Right renal pelvis (tissue), 4 donors: ENCODE measurements at places on chromosomes 2 and 18.

GRCh38 chr2:190986221-190986953, 27.6 kb downstream of the STAT1 start:
- DNase-seq = no peak

DNA sequence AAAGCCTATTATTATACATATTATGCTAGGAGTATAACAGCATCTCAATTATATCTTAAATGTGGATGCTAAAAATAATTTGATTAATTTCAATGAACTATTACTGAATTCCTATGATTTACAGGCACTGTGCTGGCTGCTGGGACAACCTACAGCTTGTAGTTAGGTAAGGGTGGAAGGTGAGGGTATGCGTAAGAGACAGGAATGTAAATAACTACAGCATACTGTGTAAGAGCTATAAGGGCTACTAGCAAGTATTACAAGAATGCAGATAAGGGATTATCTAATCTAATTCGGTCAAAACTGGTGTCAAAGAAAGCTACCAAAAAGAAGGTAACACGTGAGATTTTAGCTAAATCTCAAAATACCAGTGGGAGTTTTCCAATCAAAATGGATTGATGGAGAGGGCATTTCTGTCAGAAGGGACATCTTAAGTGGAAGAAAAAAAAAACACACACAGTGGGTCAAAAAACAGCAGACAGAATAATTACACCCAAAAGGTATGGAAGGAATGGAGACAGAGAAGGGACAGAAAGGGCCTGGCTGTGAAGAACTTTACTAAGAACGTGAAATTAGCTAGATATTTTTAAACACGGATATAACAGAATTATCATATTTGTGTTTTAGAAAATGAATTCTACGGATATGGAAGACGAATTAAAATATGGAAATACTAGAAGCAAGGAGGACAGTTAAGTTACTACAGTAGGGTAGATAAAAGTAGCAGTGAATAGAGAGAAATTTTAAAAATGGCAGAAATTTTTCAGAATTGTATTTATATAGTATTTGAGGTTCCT, 47.1 kb downstream of the STRN start:
- DNase-seq = no peak

GRCh38 chr2:208352644-208353567, 53.7 kb upstream of the PTH2R start:
- no peak for DNase-seq

GRCh38 chr2:203361922-203362321, 33.7 kb downstream of the ABI2 start:
- DNase-seq = no peak

GRCh38 chr2:137161250-137161649, 395.9 kb downstream of the THSD7B start:
- no peak for DNase-seq

GRCh38 chr2:55842046-55842445, 81.5 kb downstream of the EFEMP1 start:
- DNase-seq = no peak

GRCh38 chr18:40049716-40050115, 1905.3 kb upstream of the PIK3C3 start:
- DNase-seq = no peak

GRCh38 chr2:140436936-140437335, 1656.7 kb upstream of the NXPH2 start:
- no peak for DNase-seq

GRCh38 chr2:180325416-180326120, 318.5 kb upstream of the CWC22 start:
- DNase-seq = peak; percentile 17

DNA sequence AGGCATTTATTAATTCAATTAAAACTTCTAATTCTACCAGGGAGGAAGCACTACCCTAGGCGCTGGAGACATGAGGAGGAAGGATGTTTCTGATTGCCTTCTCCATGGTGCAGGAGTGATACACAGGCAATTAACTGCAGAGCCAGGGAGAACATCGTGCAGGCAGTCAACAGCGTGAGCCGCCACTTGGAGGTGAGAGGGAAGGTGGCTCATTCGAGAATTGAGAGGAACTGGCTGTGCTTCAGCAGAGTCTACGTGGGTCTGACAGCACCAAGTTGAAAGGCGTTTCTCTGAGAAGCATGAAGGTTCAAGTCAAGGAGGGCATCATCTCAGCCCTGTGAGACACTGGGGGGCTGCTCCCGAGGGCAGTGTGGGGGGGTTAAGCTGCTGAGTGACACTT, 388.7 kb upstream of the MYT1L start:
- DNase-seq = no peak

- DNase-seq = no peak
Measured at GRCh38 chr2:173126819-173127218, 51.2 kb downstream of the MAP3K20 start.

DNA sequence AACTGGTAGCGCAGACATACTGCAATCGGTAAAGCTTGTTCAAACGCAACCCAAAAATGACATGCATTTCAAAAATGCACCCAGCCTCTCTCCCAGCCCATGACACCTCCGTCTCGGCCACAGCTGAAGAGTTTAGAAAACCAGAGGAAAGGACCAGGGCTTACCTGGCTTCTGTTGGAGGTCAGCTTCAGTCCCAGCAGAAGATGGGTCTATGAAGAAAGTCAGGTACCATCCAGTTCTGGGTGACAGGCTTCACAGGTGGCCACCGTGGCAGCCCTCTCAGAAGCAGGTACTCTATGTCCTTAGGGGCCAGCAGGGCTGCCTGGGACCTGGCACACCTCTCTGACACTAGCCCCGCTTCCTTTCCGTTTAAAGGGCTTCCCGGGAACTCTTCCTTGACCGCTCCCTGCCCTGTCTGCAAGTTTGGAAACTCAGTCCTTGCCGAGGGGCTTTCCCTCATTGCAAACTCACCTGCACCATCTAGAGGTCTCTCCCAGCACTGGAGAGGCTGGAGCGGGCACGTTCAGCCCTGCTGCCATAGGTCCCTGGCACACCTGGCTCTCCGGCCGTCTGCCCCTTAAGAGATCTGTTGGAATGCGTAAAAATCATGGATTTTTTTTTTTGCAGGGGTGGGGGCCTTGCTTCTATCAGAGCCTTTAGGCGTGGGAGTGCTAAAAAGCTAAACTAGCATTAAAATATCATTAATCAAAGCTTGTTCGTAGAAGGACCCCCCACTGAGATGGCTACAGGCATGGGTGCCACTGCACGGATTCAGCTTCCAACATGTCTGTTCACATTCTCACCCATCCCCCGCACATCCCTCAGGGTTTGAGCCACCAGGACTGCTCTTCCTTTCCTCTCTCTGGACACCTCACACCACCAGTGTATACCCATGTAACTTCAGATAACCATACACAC, at the start of gene EDAR:
TSS of gene EDAR (minus strand) at position 425 of the 918 bp plus-strand sequence. CDS start 58,206 bp downstream, outside the sequence.
- DNase-seq = peak; percentile 60

GRCh38 chr2:39512434-39512935, 75.4 kb upstream of the MAP4K3 start:
- DNase-seq = no peak

DNA sequence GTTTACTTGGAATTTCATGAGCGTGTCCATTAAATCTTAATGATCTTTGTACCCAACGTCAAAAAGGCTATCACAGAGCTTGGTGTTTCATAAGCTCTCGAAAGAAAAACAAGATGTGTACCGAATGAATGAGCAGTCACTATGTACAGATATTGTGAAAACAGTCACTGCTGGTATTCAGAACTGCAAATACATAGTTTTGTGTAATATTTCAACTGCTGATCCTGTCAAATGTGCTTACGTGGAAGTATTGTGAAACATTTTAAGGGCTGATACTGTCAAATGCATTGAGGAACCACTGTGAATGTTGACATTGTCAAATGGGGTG, 184.2 kb upstream of the KLHL29 start:
- no peak for DNase-seq

- DNase-seq = no peak
Measured at GRCh38 chr2:100178085-100178788, 35.8 kb upstream of the AFF3 start.

GRCh38 chr2:111995148-111995547, 59.9 kb upstream of the TMEM87B start:
- DNase-seq = no peak

- no peak for DNase-seq
Measured at GRCh38 chr18:3584897-3585460, 135.0 kb downstream of the TGIF1 start.

GRCh38 chr2:100879296-100879695, 59.4 kb downstream of the NPAS2 start:
- DNase-seq = no peak

- DNase-seq = no peak
Measured at GRCh38 chr2:150732064-150732463, 244.6 kb upstream of the RND3 start.

GRCh38 chr18:46419391-46420141, 237.5 kb downstream of the LOXHD1 start:
- DNase-seq = no peak

DNA sequence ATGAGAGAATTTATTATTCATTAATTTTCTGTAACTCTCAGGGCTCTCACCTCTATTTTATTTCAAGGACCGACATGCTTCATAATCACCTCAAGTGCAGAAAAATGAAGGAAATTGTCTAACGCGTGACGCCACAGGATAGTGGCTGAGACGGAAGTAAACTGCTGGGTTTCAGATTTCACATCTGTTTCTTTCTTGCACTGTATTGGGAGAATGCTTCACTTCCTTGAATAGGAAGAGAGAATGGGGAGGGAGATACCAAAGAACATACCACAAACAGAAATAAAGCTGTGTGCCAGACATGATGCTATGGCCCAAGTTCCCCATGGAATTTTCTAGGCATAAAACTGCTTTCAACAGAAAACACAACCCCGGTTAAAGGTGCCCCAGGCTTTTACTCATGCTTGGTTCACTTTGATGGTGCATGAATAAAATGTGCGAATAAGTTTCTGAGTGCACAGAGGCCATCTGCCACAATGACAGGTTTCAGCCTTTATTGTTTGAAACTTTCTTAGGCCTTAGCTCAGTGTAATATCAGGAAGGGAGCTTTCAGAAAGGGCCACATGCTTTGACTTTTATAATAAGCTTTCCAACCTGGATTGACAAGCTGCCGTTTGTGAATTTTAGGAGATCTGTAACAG, 1116.4 kb downstream of the SOCS6 start:
- no peak for DNase-seq

GRCh38 chr2:216858312-216858711, 1.6 kb downstream of the TNP1 start:
- DNase-seq = no peak

- DNase-seq = no peak
Measured at GRCh38 chr18:49819823-49820671, 6.7 kb upstream of the ACAA2 start.

DNA sequence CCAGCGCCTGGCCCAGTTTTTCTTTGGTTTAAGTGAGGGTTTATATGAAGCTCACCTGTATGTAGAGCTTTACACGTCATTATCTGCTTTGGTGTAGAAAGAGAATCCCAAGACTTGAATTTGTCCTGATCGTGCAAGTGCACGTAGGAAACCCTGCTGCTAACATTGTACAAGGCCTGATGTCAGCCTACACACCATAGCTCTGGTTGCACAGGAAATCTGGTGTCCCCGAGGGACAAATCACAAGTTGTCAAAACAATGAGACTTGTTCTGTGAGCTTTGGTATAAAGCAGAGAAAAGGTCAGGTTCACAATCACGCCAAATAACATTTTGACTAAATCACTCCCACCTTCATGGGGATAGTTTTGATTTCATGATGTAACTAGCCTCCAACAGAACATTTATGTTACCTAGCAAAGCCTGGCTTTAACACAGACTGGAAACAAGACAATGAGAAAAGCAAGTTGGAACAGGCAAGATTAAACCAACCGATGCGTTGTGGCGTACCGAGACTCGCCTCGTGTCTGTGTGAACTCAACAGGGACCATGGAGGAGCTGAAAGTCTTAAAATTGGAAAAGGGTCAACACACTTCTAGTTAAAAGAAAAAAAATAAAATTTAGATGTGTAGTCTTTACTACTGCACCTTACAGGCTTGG, 41.4 kb downstream of the ZAP70 start:
- DNase-seq = no peak

DNA sequence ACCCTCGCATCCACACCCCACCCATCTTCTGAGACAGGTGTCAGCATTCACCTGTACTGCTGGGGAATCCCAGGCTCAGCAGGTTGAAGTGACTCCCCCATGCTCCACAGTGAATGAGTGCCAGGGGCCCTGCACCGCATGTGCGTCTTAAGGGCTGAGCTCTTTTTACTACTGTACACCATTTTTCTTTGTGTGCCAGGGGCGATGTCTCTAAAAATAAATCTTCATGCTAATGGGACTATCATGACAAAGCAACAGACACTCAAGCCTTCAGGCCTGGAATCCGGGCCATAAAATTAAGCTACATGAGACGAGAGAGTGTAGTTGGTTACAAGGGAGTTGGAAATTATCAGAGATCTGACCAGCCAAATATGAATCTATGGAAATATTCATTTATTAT, 294.8 kb downstream of the LPIN1 start:
- DNase-seq = no peak
